ENCODE measurements at places on chromosomes 7 and 10.
A peak's percentile ranks its signal among the peaks of the same experiment; 100 is the strongest.

- DNase-seq = no peak
Observed at GRCh38 chr10:112711366-112711765, 238.7 kb upstream of the TCF7L2 start.

DNA sequence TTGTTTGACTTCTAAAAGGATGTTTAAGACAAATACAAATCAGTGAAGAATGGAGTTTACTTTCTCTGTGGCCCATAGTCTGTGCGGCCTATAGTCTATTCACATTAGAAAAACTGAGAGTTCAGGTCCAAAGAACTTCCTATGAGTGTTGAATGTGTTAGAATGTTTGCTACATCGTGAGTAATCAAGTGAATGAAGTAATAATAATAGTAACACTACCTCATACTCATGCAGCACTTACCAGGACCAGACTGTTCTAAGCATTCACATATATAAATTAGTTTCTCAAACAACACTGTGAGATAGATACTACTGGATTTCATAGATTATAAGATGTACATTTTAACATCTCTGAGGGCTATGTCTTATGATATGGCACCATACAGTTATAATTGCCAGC, 70.4 kb downstream of the RALA start:
- no peak for DNase-seq

DNA sequence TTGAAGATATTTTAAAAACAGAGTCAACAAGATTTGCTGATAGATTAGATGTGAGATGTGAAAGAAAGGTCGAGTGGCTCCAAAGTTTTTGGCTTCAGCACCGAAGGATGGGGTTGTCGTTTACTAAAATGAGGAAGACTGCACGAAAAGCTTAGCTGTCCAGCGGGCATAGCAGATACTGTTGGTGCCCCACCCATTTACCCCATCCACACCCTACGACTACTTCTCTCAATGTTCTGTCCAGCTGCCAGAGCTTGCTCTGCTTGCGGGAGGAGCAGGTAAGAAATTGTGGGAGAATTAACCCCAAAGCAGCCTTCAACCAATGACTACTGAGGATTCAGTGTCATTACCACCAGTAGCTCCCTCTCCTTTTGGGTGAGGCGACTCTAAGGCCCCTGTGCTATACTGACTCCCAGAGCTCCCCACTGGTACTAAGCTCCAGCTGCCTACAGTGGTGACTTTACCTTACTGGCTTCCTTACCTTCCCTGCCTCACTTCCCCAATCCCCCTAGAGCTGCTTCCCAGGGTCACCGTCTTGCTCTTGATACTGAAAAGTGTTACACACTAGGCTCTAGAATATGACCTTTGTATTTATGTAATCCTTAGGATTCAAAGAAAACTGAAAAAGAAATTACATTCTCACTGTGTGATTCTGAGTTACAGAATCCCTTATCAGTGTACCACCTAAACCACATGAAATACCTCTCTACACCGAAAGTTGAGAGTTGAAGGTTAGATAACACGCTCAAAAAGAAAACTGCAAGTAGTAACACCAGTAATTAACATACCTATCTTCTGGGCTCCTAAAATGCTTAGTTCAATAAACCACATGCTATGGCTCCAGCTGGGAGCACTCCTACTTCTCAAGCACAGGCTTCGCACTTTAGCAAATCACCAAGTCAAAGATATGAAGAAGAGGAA, 22.3 kb downstream of the CACUL1 start:
- no peak for DNase-seq

GRCh38 chr10:9060314-9060713, 1005.8 kb downstream of the GATA3 start:
- DNase-seq = no peak

DNA sequence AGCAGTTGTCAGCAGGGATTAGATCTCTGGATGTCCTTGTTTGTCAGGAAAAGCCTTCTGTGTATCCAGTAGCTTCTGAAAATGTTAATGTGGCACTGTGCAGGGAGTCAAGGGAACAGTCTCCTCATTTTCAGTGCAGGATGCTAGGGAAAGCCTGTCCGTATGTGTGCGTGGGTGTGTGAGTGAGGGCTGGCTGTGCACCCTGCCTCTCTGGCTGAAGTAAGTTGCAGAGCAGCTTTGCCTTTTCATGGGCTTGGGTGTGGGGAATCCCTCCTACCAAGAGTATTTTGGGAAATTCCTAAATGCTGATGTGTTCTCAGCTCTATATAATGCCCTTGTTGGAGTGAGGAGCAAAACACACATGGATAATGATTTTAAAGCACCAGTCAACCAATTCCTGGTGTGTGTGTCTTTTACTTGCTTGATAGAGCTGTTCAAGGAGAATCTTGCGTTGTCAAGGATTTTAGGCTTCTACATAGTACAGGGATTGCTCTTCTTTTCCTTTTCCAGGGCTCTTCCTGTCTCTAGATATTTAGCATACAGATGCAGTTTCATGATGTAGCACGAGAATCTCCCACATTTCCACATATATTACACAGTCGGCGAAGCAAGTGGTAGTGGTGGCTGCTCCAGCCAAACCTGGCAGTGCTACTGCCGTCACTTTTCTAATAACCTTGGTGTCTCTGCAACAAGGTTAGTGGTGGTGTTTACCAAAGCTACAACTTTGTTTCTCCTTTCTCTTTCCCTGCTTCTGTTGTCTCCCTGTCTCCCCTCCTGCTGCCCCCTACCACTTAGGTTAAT, 92.8 kb downstream of the MCU start:
- peak; percentile 12 for DNase-seq

DNA sequence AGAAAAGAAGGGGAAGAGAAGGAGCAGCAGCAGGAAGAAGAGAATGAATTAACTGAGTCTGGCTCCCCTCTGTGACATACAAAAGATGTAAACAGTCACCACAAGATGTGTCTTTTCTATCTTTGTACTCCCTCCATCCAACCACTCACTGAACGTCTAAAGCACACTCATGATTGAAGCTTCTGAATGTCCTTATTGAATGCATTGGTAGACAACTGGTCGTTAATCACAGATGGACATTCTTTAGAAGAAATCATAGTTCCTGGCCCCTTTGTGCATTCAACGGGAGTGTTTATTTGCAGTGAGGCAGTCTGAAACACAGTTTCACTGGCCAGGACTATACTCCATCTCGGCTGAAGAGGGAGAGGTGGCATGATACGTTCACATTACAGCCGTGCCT, 206.3 kb upstream of the KMT2E start:
- DNase-seq = no peak

GRCh38 chr7:99141841-99142726, 1.8 kb downstream of the SMURF1 start:
- no peak for DNase-seq

- no peak for DNase-seq
Observed at GRCh38 chr7:20862554-20862953, 75.9 kb upstream of the SP8 start.

DNA sequence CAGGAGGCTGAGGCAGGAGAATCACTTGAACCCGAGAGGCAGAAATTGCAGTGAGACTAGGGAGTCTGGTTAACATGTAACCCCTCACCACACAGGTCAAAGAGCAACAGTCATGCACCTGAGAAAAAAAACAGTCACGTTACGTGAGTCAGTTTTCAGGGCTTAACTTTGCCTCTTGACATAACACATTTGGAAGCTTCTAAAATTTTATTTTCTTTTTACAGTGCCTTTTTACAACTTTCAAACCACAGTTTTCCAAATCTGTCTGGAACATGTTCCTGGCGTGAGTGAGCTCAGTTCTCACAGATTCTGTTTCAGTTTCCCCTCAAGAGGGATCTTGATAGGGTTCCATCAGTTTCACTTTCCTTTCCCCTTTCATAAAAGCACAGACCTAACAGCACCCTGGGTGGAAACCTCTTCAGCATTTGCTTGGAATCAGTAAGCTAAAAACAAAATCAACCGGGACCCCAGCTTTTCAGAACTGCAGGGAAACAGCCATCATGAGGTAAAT, 4.4 kb downstream of the IFIT3 start:
- no peak for DNase-seq

DNA sequence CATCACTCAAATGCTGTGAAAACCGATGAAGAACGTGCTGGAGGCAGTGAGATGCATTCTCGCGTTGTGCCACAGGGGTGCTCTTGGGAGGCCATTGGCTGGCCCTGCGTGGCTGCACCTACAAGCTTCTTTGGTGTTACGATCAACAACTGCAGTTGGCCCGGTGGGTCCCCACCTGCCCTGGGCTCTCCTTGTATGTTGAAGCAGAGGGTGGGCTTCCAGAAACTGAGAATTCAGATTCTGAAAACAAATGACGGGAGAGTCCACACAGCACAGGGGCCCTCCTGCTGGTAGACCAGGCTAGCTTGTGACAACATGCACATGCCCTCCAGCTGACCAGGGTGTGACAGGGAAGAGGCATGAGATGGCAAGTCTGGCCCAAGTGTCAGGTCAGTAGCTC, 23.7 kb upstream of the DDC start:
- DNase-seq = no peak

DNA sequence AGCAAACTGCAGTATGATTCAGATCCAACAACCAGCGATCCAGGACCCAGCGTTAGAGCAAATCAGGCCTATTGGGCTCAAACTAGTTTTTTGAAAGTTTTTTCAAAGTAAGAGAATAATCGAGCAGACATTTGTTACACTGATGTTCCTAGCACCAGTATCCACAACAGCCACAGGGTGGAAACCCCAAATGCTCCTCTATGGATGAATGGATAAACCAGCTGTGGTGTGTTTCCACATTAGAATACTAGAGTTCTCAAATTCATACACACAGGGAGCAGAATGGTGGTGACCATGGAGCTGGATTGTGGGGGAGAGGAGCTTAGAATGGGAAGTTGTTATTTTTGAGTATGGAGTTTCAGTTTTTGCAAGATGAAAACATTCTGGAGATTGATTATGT, 60.7 kb downstream of the PDIA4 start:
- DNase-seq = no peak

DNA sequence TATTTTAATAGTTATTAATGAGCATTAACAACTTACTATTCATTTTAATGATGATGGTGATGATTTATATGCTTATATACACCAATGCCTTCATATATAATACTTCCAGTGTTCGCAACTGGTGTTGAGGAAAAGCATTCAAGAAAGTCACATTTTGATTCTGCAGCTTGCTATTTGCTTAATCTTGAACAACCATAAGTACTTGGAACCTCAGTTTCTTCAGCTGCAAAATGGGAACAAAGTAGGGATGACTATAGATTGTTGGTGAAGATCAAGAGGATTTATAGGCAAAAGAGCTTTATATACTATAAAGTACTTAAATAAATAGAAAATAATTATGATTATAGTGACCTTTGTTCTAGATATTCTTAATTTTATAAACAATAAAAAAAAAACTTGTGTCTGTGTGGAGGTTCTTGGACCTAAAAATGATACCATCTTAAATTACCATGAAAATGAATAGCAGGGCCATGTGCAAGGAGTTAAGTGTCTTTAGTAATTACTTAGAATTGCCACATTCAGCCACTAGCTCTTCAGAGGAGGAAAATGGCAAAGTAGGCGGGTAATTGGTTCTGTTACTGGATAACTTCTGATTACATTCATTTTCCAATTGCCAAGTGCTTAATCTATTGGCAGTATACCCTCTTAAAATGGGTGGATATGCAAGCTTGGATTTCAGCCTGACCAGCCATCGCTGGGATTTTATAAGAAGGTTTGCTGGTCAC, 4.5 kb downstream of the ARID5B start:
- no peak for DNase-seq

GRCh38 chr7:44700322-44700721, 48.3 kb upstream of the ZMIZ2 start:
- DNase-seq = no peak

GRCh38 chr7:29371472-29371871, 176.9 kb downstream of the CHN2 start:
- no peak for DNase-seq

DNA sequence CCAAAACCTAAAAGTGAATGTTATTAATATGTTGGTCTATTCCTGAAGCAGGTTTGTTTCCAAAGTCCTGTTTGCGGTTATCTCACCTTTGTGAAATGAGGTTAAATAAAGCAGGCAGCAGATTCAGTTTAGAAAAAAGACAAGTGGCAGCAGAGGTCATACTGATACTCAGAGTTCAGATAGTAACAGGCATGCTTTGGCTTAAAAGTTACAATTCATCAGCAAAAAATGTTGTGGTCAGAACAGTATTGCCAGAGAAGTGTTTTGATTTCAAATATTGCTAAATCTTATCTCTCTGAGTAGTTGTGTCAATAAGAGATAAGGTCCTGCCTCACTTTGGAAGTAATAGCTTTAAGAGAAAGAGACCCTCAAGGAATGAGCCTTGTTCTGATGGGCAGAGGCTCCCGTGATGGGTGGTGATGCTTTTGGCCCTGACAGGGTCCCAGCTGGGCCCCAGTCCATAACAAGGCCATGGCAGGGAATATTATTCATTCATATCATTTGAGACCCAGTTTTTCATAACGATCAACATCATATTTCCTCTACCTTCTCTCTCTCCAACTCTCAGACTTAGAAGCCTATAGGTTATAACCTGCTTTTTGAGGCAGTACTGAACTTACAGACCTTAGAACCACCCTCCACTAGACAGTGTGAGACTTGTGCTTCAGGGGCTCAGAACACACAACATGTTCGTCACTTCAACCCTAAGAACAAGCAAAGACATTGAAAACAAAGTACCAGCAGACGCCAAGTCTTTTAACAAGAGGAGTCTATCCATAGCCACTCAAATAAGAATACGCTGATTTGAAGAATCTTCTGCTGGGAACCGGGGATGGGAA, 58.5 kb upstream of the AHR start:
- DNase-seq = no peak

- DNase-seq = no peak
Observed at GRCh38 chr10:62482581-62482980, 108.4 kb downstream of the ZNF365 start.

DNA sequence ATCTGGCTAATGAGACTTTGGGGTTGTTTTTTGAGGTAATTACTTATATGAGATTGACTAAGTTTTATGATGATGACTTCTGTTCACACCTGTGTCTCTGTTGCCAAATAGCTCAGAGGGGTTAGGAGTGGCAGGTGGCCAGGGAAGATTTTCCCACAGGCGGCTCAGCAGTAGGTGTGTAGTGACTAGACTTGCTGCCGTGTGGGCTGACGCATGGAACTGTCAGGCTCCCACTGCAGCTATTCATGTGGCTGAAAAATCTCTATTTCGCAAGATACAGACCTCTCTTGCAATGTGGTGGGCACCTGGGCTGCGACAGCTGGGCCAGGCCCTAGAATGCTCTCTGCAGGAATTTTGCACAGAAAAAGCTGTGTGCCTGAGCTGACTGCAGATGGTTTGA, 1.4 kb downstream of the CPA4 start:
- no peak for DNase-seq

GRCh38 chr7:91872069-91872468, 8.4 kb downstream of the MTERF1 start:
- no peak for DNase-seq
